ENCODE measurements at places on chromosomes 16 and 17.

DNA sequence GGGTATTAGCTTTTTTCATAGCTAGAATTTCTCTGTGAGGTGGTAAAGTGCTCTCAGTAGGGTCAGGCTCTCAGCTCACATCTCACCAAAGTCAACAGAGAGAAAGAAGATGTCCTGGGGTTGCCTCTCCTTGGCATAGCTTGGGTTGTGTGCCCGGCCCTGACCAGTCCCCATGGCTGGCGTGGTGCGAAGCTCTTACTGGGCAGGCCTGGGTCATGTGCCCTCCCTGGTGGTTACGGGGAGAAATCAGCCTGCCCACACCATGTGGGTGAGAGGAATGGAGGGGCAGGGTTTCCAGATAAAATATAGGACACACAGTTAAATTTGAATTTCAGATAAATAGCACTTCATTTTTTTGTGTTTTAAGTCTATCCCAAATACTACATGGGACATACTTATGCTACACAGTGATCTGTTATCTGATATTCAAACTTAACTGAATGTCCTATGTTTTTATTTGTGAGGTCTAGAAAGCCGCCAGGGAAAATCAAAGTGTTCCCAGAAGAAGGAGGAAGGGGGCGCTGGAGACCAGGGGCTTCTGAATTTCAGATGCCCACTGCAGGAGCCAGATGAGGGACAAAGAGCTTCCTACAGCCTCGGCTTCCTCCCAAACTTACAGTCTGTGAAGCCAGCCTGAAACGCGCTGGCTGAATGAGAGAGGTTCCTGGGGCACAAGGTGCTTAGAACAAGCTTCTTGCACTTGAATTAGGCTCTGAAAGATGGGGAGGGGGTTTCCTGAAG is 45.4 kb downstream of the NKD1 start:
- no peak for DNase-seq

DNA sequence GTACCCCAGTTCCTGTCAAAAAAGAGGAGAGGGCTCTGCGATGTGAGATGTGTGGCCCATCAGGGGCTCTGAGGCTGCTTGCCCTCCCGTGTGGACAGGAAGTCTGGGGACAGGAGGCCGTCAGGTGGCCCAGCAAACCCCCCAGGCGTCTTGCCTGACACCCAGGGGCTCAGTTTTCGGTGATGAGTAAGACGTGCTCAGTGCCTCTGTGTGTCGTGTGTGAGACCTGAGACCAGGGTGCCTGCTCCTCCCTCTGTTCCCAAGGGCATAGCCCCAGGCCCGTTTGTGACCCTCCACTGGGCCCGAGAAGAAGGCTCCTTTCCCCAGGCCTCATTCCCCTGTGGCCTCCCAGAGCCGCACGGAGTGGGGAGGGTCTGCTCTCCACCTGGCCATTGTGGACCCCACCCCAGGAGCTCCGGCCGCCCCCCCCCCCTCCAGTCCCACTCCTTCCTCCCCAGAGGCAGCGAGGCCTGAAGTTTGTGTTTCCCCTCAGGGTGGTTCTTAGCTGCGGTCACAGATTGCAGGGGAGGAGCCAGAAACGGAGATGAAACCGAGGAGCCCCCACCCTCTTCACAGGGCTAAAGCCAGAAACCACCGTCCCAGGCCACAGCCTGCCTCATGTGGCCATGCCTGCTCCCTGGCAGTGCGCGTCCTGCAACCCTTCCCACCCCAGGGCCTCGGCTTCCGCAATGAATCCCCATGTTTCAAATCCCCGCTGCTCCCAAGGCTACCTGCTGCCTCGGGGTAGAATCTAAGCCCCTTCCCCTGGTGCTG is 4.9 kb upstream of the ACTG1 start:
- no peak for DNase-seq

DNA sequence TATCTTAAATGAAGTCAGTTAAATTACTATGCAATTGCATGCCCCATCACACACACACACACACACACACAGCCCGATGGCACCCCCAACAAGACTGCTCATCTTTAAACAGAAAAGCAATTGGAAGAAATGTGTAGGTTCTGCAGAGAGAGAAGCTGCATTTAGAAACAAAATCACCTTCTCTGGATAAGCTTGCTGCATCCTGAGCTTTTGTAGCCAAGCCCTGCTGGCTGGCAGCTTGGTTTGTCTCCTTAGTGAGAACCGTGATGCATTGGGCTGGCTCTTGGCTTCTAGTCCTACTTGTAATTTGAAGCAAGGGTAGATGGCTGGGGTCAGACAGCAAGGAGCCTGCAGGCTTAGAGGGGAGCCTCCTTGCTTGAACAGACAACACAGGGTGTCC is 153.8 kb downstream of the SOX9 start:
- DNase-seq: no peak

GRCh38 chr17:3542410-3543088 is 15.1 kb downstream of the TRPV3 start:
- DNase-seq: no peak

DNA sequence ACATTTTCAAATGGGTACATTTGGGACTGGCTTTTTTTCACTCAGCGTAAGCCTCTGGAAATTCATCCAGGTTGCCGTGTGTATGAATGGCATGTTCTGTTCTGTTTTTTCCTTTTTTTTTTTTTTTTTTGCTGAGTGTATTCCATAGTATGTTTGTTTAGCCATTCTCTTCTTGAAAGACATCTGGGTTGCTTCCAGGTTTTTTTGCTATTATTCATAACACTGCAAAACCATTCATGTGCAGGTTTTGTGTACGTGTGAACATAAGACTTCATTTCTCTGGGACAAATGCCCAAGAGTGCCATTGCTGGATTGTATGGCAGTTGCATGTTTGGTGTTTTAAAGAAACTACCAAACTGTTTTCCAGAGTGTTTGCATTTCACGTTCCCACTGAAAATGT is 335.9 kb upstream of the TNRC6C start:
- no peak for DNase-seq

DNA sequence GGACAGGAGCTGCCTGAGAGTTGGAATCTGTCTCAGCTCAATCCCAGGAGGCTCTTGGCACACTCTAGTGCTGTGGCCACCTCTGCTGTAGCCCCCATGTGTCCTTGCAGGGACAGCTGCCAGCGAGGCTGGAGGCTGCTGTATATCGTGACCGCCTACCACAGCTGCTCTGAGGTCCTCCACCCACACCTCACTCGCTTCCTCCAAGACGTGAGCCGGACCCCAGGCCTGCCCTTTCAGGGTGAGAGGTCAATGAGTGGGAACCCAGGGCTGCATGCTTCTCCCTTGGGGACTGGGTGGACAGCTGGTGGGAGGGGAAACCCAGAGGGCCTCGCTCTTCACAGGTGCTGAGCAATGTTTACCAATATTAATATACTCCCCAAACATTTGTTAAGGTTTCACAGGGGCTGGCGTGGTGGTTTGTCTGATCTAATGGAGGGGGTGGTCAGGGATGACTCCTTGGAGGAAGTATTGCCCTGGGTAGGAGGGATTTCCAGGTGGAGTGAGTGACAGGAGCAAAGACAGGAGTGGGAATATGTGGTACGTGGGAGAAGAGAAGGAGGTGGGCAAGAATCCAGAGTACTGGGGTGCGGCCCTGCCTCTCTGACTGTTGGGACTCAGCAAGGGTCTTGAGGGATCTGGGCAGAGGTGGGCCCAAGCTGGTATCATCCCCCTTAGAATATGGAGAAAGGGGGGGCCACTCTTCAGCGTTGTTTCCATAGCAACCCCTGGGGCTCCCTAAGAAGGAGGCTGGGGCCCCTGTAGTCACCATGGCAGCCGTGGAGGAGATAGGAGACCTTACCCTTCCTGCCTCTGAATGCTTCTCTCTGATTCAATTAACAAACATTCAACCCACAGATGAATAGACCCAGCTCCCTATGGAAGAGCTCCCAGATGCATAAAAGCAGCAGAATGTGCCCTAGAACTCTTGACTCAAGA is 22.2 kb upstream of the ALKBH5 start:
- no peak for DNase-seq

DNA sequence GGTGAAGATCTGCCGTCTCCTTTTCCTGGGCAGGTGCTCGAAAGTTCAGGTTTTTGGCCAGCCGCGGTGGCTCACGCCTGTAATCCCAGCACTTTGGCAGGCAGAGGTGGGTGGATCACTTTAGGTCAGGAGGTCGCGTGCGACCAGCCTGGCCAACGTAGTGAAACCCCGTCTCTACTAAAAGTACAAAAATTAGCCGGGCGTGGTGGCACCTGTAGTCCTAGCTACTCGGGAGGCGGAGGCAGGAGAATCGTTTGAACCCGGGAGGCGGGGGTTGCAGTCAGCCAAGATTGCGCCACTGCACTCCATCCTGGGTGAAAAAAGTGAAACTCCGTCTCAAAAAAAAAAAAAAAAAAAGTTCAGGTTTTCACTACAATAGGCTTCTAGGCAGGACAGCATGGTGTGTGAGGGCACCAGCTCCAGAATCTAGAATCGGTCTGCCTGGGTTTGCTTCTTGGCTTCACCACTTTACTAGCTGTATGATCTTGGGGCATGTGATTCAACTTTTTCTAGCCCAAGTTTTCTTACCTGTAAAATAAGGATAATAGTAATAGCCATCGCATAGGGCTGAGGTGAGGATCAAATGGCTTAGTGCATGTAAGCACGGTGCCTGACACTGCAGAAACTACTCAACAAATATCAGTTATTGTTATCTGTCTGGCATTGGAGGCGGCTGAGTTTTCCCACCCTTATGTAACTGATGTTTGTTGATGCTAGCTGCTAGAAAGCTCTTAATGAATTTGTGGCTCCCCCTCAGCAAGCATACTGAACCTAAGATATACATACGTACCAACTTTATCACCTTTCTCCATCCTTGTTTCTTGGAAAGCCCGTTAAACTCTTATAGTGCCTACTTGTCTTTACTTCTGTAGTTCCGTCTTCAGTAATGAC is 1.3 kb downstream of the PSMD12 start:
- no peak for DNase-seq

GRCh38 chr16:49755716-49756505 is 100.0 kb downstream of the ZNF423 start:
- no peak for DNase-seq

- DNase-seq: no peak
Observed at GRCh38 chr17:80191192-80191591, 21.4 kb downstream of the CARD14 start.

GRCh38 chr16:30637944-30638343 is 12.8 kb upstream of the PRR14 start:
- no peak for DNase-seq

DNA sequence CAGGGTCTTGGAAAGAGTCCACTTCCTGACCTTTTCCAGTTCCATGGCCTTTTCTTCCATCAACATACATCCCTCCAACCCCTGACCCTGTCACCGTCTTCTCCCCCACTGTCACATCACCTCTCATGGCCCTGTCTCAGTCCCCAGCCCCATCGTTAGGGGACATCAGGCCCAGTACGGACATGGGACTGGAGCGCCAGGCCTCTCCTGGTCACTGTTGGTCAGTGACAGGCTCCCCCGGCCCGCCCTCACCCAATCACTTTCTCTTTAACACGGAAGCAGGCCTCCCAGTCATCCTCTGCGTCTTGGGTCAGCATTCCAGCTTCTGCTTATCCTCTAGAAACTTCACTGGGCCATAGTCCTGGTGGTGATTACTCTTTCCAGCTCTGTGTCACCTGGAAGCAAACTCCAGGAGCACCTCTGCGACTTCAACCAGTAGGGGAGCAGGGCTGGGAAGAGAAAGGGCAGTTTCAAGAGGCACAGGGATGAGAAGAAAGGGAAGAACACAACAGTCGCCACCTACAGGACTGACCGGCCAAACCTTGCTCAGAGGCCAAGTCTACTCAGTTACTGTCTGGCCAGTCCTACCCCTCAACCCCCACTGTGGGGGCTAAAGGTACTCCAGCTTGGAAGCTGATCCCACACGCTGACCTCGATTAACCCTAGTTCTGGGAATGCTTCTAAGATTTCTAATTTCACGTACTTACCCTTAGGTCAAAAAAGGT is 15.9 kb upstream of the ICAM2 start:
- DNase-seq: no peak

DNA sequence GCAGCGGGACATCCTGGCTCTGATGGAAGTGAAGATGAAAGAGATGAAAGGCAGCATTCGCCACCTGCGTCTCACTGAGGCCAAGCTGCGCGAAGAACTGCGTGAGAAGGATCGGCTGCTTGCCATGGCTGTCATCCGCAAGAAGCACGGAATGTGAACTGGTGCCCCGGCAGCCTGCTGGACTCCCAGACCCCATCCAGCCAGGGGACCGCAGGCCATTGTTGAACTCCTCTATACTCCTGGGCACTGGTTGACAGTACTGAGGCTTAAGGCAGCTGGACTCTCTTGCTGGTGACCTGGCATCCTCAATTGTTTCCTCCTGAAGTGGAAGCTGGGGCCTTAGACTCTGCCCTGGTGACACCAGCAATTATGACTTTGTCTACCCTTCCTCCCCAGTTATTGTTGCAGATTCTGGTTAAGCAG is 1.2 kb downstream of the THAP11 start:
- no peak for DNase-seq

- DNase-seq: no peak
Observed at GRCh38 chr17:39757931-39758873, 20.5 kb downstream of the GRB7 start.

DNA sequence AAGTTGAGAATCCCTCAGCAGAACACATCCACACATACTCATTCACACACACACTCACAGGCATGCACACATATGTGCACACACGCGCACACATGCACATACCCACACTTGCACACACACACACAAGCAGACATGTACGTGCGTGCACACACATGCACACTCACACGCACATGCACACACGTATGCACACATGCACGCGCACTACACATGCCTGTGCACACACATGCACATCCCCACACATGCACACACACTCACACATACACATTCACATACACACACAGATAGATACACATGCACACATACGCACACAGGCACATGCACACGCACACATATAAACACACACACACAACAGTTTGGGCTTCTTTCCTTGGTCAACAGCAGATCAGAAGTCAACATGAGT is 24.0 kb downstream of the GSG1L start:
- no peak for DNase-seq

DNA sequence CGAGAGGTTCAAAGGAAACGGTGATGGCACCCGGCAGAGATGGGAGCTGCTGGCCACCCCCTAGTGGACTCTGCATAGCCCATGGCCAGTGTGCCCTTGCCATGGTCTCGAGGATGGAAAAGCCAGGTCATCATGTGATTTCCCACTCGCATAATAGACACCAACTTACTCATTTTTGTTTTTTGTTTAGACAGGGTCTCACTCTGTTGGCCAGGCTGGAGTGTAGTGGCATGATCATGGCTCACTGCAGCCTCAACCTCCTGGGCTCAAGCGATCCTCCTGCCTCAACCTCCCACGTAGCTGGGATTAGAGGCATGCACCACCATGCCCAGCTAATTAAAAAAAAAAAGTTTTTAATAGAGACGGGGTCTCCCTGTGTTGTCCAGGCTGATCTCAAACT is 27.6 kb downstream of the LDHD start:
- no peak for DNase-seq

- peak; percentile 53 for DNase-seq
Observed at GRCh38 chr17:50865060-50865867, 890 bp downstream of the TOB1 start.

GRCh38 chr17:73536700-73537605 is 107.3 kb downstream of the SDK2 start:
- DNase-seq: no peak

DNA sequence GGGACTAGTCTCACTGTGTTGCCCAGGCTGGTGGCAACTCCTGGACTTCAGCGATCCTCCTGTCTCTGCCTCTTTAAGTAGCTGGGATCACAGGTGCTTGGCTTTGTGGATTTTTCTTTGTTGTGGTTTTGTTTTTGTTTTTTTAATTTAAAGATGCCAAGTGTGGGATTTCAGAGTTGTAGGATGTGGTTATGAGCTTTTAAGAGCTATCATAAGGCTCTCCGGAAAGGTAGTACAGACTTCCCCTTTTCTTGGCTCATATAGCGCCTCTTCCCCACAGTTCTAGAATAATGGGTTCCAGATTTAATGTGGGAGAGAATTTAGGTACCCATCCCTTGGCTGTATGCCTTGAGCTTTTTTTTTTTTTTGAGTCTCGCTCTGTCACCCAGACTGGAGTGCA is 17.1 kb downstream of the AKAP1 start:
- DNase-seq: no peak
